ENCODE measurements at places on chromosomes 2 and 18. TPM values are rescaled to one million over a fixed set of nuclear protein-coding genes. Genes with fewer than 3 reads are reported as not detected.
A peak's percentile ranks its signal among the peaks of the same experiment; 100 is the strongest.

DNA sequence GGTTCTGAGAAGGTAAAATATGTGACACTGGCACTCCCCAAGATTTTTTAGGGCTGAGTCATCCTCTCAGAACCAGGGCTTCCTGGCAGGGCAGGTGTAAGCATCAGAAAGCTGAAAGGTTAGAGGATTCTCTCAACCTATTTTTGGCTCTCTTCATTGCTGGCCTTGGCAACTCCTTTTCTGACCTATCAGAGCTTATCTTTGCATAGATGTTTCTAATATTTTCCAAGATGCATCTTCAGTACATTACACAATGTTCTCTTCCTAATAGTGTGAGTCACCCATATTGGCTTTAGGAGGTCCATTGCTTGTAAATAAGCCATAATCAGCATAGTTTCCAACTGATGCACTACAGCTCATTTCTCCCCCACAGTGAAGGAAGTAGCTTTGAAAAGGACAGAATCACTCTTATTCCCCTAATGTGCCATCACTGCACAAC lies 2008.4 kb upstream of the PIK3C3 start:
- peak; percentile 56 for DNase-seq

- DNase-seq = no peak
Measured at GRCh38 chr18:41783879-41784278, 171.2 kb upstream of the PIK3C3 start.

FZD7 gene
- 13.5 TPM for total RNA-seq

- peak; percentile 54 for DNase-seq
Measured at GRCh38 chr2:69581774-69582581, 61.6 kb downstream of the AAK1 start.
